H9 (cell line): ENCODE measurements at places on chromosomes 4 and X.

- no peak for DNase-seq
These were observed 10.6 kb downstream of the MSN start for GRCh38 chrX:65677954-65678469.

DNA sequence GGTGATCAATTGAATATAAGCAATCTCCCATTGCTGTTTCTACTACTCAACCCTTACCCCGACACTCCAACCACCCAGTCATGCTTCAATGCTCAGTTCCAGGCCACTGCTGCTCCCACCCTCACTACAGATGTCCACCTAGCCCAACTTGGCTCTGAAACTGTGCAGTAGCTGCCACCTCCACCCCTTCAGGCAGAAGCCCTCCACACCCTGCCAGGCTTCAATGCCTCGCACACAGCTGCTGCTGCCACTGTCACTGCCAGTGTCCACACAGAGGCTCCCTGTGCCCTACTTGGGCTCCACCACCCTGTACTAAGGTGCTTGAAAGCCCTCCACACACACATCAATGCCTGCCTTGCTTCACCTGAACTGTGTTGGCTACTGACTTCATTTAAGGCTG is 34.6 kb downstream of the LAMTOR3 start:
- DNase-seq, result no peak

GRCh38 chrX:114015966-114016365 is 567.9 kb upstream of the HTR2C start:
- DNase-seq, result no peak

DNA sequence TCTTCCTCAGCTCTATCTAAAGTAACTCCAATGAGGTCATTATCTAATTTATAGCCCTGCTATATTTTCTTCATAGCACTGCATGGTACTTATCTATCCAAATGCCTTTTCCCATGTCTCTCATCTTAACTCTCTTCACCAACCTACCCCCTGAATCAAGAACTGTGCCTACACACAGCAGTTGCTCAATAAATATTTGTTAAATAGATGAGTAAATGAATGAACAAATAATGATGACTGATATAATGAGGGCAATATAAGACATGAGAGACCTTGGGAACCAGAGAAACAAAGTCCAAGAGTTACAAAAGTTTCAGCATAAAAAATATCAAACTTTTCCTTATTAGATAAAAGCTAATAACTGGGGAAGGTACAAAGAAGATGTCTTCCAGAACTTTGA is 19.6 kb downstream of the CAMK2D start:
- DNase-seq, result no peak

DNA sequence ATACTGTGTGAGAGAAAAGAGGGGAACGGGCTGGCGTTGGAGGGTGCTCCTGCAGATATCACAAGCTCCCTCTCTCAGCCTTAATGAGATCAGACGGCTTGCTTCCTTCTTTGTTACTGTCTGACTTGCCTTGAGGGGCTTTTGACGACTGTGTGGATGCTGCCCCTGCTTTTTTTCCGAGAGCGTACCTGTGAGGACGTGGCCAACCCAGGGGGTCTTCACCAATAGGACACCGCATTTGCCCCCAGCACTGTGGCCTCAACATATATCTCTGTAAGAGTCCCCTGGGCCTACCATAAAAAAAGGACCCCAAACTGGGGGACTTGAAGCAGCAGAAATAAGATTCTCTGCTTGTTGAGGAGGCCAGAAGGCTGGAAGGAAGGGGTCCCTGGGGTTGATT is 143.9 kb downstream of the SHOX start:
- no peak for DNase-seq

GRCh38 chrX:140355429-140355828 is 149.4 kb downstream of the SOX3 start:
- DNase-seq, result no peak

DNA sequence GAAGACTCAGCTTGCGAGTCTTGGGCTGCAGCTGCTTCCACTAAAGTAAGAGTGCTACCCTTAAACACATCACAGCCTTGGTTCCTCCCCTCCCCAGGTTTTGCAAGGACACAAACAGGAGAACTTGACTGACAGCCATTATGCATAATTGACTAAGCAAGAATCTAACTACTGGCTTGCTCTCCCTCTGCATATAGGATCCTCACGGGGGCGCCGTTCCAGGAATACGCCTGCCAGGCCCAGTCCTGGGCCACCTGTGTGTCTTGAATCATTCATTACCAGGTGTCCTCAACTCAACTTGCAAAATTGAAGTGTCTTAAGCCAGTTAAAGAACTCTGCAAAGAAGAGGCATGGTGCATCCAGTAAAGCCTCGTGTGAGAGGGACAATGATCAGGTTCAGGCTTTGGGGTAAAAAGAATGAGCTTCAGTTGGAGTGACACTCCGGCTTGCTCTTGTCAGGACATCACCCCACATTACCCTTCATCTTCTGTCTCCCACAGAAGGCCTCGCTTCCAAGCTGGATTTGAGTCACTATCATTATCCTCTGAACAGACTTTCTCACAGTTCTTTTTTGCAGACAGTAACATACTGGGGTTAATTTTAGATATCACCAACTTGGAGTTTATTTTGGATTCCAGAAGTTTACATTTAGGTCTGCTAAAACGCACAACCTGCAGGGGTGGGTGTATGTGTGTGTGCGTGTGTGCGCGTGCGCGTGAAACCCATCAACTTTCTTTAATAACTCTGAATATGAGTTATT is 273.5 kb upstream of the HS3ST1 start:
- DNase-seq, result peak; percentile 45

DNA sequence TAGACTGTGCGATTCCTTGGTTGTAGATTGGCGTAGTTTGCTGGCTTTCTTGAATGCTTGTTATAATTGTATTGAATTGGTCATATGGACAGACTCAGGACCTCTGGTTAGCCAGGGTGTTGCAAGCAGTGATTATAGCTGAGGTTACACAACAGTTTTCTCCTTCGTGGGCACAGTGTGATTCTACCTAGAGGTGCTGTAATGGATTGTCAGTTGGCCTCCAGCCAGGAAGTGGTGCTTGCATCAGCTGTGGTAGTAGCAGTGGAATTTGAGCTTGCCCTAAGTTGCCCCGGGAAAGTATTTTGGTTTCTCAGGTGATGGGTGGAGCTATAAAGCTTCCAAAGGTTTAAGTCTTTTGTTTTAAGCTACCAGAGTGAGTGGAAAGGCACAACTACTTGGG is 23.1 kb upstream of the GABRG1 start:
- no peak for DNase-seq

DNA sequence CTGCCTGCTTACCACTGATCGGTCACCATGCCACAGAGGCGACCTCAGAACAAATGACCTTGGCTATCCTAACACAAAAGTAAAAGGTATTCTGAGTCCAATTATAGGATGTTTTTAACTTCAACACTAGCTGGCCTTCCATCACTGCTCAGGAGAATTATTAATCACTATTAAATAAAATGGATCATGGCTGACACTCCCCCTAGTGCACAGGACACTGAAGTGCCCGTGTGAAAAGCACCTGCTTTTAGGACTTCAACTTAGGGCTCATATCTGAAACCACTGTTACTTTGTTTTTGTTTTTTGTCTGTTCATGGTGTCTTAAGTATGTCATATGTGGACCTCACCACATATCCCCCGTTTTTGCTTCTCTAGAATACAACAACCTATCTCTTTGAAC is 33.9 kb downstream of the STX18 start:
- no peak for DNase-seq

DNA sequence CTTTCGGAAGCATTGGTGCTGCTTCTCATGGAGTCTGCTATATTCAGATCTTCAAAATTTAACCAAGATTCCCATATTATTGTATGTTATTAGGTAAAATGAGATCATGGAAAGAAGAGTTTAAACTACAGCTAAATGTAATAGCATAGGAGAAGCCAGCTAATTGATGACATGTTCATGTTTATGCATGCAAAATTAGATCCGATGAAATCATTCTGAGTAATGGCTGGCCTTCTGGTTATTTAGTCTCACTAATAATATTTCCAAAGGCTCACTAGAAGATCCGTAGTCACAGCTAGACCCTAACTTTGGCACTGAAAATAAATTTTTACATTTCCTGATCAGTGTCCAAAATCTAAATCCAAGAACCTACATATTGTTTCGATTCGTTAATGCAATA is 19.8 kb upstream of the PHKA2 start:
- DNase-seq, result no peak

DNA sequence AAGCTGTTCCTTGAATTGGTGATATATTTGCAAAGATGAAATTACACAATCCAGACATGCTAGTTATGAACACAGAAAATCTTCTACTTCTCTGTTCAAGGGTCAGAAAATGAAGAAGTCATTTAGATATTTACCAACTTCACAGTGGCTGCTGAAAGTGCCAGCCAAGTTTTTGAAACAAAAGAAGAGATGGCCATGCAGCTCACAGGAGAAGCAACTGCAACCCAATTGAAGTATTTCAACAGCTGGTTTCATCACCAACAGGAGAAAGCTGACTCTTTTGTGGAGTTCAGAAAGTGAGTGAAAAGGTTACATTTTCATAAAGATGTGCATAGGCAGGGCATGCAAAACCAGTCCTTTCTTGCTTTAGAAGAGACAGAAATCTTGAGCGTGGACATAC is 70.1 kb upstream of the LSM6 start:
- no peak for DNase-seq

DNA sequence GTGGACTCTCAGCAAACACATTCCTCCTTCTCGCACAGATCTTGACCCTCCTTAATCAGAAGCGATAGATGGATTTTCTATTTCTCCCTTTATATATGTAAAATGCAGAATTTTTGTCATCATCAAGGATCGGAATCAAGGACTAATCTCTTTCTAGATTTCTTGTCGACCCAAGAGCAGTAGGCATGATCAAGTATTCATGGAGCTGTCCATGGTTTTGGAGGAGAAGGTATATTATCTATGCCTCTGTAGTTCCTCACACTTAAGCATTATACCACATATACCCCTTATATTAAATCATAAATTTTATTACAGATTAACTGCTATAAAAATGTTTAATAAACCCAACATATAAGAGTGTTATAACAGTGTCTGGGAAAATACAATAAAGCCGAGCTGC is 886.8 kb downstream of the NLGN4X start:
- no peak for DNase-seq

DNA sequence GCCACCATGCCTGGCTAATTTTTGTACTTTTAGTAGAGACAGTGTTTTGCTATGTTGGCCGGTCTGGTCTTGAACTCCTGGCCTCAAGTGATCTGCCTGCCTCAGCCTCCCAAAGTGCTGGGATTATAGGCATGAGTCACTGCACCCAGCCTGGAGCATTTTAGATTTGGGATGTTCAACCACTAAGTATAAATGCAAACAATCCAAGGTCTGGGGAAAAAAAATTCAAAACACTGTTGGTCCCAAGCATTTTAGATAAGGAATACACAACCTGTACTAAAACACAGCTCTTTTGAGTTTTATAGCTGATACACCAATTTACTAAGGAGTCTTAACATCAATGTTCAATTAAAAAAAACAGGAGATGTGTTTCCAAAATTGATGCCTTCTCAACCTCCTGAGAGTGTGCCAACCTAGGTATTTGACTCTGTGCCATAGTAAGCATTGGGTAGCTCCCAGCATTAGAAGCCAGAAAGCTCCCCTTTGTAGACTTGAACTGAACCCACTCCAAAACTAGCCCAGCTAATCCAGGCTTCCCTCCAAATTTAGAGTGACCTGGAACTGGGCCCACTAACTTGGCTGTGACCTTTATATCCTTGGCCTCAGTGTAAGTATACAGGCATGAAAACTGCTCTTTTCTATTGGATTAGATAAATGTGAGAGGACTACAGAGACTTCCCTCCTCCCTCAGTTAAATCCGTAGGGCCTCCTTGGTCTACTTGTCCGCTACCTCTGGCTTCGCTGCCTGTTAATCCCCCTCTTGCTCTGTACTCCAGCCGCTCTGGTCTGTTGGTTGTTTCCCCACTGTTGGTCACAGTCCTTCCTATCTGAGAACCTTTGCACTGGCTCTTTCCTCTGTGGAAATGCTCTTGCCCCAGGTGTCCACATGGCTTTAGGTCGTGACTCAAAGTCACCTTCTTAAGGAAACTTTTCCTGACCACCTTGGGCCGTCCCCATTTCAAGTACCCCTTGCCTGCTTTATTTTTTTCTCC is 77.6 kb downstream of the CCKAR start:
- no peak for DNase-seq

DNA sequence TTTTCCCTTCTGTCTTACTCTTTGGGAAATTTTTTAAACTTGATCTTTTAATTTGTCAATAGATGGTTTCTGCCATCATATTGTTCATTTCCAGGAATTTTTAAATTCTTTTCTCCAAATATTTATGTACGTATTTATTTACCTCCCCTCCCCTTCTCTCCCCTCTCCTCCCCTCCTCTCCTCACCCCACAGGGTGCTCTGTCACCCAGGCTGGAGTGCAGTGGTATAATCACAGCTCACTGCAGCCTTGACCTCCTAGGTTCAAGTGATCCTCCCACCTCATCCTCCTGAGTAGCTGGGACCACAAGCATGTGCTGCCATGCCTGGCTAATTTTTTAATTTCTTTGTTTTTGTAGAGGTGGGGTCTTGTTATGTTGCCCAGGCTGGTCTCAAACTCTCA is 73.8 kb downstream of the WWC2 start:
- no peak for DNase-seq

- DNase-seq, result no peak
These were observed 121.7 kb upstream of the ETNPPL start for GRCh38 chr4:108884596-108884995.

- no peak for DNase-seq
These were observed 19.5 kb upstream of the FGF2 start for GRCh38 chr4:122806981-122807679.

DNA sequence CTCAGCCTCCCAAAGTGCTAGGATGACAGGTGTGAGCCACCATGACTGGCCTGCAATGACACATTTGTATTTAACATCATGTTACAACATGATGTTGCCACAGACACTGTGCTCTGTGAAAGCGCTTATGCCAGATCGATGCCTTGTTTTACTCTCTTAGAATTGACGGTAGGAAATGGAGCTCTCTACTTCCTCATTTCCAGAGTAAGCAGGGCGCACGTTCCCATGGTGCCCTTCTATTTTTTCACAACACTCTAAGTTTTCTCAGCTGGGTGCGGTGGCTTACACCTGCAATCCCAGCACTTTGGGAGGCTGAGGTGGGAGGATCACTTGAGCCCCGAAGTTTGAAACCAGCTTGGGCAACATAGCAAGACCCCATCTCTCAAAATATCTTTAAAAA is 60.7 kb upstream of the DHRSX start:
- no peak for DNase-seq
